ENCODE measurements at places on chromosomes 12 and 14.
A peak's percentile ranks its signal among the peaks of the same experiment; 100 is the strongest.

- DNase-seq = no peak
These were observed 2.0 kb downstream of the FAM177A1 start for GRCh38 chr14:35047976-35048513.

GRCh38 chr14:52033101-52033642 is 35.7 kb downstream of the NID2 start:
- DNase-seq = no peak

DNA sequence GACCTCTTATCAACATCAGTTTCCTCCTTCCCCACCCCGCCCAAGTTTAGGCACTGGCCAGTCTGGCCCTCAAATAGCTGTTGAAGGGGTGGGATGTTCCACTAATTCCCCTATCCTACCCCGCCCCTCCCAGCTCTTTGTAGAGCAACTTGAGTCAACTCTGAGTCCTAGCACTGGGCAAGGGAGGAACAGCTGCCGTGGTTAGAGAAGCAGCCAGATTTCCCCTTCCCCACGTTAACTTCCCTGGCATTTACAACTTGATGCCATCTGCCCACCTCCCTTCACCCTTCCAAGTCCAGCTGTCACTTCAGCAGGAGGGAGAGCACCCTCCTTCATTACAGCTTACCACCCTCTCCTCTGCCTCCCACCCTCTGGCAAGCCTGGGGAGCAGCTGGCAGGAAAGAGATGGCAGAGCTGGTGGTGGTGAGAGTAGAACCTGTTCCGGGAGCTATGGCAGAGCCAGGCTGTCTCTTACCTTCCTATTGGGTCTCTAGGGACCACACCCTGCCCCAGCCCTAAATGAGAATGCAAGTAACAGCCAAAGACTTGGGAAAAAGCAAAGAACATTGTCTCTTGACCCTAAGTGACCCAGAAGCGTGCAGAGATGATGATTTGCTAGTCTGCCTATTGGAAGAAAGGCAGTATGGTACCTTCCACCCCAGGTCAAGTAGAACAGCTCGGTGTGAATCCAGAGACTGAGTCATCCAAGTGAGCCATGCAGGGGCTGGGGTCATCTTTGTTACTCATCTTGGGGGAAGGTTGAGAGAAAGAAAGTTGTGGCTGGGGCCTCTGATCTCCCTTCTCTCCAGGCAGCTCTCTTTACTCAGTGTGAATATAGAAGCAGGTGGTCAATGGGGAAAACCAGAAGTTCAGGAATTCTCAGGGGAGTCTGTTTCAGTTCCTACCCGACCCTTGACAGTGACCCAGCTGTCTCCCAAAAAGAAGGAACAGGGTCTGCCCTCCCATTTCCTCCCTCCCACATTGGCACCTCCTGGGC is 1.5 kb downstream of the BLOC1S1 start:
- peak; percentile 30 for DNase-seq

DNA sequence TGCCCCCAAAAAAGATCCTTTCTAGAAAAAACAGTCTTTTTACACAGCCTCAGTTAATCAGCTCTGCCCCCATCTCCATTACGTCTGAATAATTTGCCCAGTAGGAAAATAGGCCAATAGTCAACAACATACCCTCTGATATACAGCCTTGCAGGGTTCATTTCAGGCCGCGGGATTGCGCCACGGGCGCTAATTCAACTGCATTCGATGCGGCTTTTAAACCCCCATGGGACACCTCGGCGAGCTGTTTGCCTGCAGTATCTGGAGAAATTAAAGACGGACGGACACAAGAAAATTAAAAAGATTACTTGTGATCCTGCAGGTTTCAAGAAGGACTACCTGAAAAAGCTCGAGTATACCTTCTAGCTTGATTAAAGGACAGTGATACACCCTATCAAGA is 36.1 kb downstream of the ERP29 start:
- DNase-seq = no peak

DNA sequence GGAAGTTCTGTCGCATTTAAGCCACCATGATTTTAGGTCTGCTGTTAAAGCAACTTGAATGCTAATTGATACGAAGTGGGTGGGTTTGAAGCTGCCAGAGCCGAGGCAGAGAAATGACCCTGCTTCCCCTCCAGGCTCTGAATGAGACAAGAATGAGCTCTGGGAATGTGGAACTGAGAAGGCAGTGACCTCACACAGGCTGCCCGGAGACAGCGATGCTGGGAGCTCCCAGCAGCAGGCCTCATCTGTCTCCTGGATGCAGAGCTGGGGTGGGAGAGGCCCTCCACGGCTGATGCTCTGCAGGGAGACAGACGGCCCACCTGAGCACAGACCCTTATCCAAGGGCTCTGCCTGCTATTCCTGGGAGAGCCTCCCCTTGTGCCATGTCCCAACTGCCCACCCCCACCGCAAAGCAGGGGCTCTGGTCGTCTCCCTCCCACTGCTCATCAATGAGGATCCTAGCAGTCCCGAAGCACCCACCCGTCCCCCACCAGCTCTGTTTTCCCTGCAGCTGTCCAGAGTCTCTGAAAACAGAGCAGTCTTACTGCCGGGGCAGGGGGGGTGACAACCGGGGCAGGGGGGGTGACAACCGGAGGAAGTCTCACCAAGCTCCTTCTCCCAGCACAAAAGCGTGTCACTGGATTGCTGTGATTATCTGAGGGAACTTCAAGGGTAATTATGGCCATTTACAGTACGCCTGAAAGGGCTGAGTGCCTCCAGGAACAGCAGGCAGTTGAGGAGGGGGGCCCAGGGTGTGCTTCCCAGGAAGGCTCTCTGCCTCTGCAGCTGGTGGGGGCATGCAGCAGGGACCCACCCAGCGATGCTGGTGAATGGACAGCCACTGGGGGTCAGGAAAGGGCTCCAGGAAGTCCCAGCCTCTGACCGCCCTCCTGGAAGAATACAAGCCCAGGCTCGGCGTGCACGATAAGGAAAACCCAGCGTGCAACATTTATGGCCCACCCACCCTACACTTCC is 67.8 kb downstream of the CHGA start:
- peak; percentile 49 for DNase-seq

DNA sequence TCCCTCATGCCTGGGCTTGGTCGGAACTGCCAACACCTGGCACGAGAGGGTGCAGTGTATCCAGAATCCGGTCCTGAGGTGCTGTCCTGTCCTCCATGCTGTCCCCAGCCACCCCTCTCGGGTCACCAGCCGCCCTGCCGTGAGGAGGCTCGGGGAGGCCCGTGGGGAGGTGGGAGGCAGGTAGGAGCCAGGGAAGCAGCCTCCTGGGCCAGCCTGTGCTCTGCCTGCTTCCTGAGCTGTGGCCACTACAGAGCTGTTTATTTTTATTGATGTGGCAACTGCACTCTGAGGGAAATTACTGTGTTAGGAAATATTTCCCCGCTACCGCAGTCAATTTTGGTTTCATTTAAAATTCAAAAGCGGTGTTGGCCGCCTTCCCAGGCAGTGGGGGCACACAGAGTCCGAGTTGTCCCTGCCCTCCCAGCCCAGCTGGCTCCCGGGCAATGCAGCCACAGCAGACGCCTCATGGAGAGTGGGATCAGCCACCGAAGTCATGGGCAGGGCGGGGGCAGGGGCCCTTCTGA is 18.3 kb downstream of the NOC4L start:
- peak; percentile 82 for DNase-seq

DNA sequence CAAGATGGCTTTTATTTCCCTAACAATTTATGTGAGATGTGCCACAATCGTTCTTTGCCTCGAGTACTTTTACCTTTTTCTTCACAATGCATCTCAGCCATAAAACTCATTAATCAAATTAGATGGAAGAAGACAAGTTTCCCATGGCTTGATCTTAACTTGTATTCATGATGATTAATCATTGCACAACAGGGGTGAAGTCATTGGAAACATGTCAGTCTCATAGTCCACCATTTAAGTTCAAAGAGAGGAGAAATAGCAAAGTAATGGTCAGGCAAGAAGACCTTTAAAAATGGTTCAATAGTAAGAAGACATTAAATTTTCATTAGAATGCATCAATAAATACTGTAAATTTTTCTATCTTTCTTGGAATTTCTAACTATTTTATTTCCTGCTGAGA is 136.3 kb downstream of the FOXG1 start:
- peak; percentile 1 for DNase-seq

DNA sequence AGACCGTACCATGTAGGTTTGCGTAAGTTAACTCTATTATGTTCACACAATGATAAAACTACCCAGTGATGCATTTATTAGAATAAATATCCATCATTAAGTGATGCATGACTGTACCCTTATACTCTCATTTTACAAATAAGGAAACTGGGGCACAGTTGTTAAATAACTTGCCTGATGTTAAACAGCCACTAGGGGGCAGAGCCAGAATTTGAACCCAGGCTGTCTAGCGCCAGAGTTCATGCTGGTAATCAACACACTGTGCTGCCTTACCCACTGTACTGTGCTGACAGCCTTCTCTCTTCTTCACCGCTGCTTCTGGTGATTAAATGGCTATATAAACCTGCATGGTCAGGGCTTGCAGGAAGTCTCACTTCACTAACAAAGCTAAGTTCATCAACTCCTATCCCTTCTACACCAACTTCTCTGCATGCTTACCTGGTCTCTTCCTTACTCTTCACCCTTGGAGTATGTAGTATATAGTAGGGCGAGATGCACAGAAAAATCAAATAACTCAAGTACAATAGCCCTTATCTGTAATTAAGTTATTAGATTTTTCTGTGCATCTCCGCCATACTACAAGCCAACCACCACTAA is 43.6 kb upstream of the APPL2 start:
- peak; percentile 24 for DNase-seq

DNA sequence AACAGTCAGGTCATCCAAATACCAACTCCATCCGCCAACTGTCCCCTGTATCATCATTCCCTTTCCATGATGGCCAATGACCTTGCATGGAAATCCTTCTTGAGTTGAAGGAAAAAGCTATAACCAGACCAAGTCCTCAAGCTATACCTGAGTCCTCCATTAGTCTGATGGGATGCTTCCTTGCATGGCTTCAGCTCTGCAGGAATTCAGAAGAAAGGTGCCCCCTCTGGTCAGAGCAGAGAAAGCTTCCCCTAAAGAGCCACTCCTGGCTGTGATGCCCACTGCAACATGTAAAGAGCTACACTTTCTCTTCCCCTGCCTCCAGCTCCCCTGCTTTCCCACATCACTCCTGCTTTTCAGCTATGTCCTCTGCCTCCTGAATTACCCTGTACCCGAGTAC is 43.1 kb upstream of the FKBP4 start:
- no peak for DNase-seq

GRCh38 chr14:69999261-69999674 is 120.1 kb downstream of the SMOC1 start:
- DNase-seq = no peak

GRCh38 chr14:80496090-80496489 is 284.8 kb upstream of the DIO2 start:
- no peak for DNase-seq

DNA sequence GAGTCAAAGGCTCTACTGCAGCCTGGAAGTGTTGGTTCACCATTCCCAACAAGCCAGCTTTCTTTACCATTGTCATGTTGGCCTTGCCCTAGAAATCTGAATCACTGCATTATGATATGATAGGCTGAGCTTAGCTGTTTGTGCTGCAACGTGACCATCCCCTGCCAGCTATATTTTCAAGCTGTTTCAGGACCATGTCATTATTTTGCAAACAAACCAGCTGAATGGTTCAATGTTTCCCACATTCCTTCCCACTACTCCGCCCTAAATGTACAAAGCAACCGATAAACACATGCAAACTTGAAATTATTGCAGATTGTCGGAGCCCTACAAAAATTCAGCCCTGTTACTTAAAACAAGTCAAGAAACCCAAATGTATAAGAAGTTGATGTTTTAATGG is 136.1 kb downstream of the KICS2 start:
- no peak for DNase-seq

DNA sequence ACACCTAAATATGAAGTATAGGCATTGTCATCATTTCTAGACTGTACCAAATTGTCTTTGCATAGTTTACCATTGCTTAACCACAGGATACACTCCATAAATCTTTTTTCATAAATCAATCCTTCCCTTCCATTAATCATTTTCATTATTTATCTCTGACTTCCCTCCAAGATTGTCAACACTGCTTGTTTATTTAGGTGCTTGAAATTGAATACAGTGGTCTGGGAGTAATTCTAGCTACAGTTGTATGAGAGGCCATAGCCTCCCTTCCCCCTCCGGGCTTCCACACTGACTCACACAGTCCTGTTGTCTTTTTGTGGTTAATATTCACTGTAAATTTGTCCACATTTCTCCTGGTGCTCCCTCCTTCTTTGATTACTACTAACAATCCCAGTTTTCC is 114.2 kb upstream of the ARID2 start:
- no peak for DNase-seq

DNA sequence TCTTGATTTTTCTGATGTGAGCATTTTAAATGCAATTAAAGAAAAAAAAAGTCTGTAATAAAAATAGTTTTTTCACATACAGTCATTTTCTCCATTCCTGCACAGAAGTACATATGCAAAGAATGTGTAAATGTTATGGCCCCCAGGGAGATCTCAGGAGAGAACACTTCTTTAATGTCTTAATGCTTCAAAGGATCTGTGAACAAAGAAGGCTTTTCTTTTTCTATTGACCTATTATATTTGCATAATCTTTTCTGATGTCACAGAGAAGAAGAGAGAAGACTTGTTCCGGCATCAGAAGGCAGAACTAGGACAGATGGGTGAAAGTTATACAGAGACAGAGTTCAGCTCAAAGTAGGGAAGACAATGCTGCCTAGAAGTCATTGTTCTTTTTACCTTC is 413.5 kb upstream of the STXBP6 start:
- DNase-seq = no peak

- DNase-seq = no peak
These were observed 17.0 kb downstream of the RITA1 start for GRCh38 chr12:113202300-113203075.

DNA sequence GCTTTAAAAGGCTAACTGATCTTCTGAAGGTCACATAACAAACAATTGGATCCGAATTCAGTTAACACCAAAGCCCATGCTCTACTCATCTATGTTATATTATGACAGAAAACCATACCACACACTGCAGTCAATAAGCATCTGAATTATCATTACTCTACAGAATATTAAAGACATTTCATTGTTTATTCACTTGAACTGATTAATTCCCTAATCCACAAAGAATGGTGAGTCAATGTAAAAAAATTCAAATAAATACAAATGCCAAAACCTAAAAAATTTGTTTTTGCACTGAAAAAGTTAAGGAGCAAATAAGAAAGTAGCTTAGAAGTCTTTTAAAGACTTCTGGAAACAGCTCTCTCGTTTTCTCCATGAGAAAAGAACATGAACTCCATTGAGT is 13.7 kb downstream of the NID2 start:
- no peak for DNase-seq

GRCh38 chr12:91213-91612 is 24.6 kb downstream of the IQSEC3 start:
- no peak for DNase-seq

All from inflammatory macrophage treated with lipopolysaccharide for 4 hours (primary cell).